ENCODE measurements at places on chromosomes 7 and 10.
A peak's percentile ranks its signal among the peaks of the same experiment; 100 is the strongest.

DNA sequence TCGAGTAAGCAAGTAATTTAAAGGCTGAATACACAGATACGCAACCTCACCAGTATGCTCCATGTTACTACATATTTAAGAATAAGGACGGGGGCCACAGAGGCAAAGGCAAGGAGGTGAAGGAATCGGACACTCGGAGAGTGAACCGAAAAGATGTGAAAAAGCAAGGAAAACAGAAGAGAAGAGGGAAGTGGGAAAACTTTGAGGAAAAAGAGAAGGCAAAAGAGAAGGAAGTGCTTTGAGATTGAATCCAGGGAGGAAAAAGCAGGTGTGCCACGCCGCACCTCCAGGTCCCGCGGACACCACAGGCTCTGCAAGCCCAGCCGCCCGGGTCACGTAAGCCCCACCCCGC is 367 bp upstream of the AVL9 start:
- DNase-seq, result no peak

- peak; percentile 79 for DNase-seq
These were observed 5.1 kb downstream of the LDB1 start for GRCh38 chr10:102114861-102115618.

GRCh38 chr10:100745882-100746783 is 751 bp downstream of the PAX2 start:
- peak; percentile 17 for DNase-seq

GRCh38 chr10:100293066-100293465 is 6.6 kb upstream of the BLOC1S2 start:
- no peak for DNase-seq

DNA sequence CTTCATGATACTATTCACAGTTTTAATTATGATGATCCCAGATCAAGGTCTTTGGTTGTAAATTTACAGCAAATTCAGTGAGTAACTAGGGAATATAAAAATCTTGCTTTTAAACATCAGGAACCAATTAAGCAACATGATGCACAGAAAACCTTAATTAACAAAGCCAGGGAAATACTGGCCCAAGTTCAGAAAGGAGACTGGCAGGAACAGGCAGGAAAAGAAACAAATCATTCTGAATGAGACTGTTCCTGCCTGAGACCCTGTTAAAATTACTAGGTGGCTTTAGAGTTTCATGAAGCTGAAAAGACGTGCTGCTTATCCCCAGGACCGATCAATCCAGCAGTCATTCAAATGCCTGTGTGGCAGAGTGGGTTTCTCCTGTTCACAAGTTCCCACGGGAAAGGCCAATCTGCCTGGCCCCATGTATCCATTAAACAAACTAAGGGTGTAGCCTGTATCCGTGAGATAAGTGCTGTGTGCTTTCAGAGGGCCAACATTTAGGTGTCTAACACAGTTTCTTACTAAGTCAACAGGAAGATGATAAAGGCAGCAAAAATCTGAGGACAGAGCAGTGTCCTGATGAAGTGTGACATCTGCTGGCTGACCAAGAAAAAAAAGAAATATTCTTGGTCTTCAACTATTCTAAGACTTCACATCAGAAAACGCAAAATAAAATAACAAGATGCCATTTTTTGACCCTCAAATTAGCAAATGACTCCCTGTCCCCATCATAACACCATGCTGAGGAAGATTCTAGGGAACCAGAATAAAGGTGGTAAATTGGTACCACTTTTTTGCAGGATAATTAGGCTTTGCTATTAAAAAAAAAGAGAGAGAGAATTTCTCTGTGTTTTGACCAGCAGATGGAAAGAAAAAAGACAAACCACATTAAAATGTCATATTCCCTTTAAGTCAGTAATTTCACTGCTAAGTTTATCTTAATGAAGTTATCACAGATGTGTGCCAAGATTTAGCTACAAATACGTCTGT is 34.2 kb downstream of the PUS7 start:
- DNase-seq, result peak; percentile 83

GRCh38 chr7:21587139-21587784 is 44.4 kb downstream of the DNAH11 start:
- no peak for DNase-seq

- no peak for DNase-seq
These were observed 327.3 kb downstream of the INHBA start for GRCh38 chr7:41375582-41375981.

GRCh38 chr10:30573721-30574431 is 55.7 kb downstream of the LYZL2 start:
- no peak for DNase-seq

DNA sequence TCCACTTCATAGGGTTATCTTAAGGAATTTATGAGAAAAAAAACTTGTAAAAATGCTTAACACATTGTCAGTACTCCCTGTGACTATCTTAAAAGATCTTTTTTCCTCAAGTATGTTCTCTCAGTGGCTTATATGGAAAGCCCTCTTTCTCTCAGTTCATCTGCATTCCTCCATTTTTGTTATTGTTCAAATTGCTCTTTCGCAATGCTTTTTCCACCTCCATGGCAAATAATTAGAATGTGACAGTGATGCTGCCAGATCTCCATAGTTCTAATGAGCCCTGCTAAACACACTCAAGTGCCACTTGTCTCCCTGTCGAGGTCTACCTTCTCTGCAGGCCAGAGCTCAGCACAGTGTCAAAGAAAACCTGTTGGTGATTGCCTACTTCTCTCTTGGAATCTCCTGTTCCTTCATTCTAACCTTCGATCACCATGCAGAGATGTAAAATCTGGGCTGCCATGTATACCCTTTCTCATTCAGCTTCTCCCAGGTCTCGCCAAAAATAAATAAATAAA is 37.2 kb upstream of the ABCB5 start:
- no peak for DNase-seq

DNA sequence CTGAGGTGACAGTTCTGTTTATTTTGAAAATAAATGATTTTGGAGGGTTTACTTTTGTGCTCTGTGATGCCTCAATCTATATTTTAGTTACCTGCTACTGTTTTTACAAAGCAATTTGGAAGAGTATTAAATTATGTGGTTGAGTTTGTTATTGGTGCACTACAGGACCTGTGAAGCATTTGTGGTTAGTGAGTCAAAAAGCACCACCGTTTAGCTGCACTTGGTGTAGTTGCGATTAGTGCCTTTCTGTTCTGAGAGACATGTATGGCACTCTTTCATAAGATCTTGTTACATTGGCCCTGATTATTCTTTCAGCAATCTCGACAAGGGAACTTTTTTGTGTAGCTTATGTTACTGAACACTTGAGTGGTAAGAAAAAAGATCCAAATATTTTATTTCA is 132.2 kb downstream of the BBS9 start:
- no peak for DNase-seq

DNA sequence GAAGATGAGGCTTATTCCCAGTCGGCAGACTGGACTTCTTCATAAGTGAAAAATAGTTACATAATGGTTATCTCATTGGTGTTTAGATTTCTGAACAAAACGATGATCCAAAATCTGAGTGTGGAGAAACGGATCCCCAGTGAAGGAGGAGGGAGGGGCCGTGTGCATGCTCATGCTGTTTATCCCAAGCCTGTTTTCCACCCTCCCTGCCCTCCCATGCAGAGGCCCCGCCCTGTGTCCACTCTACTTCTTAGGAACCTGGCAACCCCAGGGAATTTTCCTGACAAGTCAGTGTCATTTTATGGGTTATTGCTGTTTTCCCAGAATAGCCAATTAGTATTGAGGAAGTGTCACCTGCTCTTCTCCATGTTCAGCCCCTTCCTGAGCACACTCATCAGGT is 174.0 kb downstream of the CELF2 start:
- DNase-seq, result no peak

DNA sequence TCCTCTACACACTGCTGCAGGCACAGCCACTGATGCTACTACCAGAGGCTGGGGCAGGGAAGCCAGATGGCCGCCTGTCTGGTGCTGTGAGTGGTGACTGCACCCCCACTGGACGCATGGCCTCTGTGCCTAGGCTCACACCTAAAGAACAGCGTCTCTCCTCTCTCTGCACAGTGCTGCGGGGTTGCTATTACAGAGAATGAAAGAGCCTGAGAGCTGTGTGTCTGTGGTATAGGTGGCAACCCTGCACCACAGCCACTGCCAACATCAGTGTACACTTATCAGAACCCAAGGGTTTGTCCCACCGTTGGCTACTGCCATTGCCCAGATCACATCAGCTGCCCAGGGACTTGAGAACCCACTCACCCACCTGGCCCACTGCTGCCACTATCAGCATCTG is 4.1 kb upstream of the IFIT2 start:
- no peak for DNase-seq

Data from K562 (cell line).